ENCODE measurements at places on chromosomes 12 and 14.

- no peaks in the 10 kb centered on the region for H3K36me3 ChIP-seq
- DNase-seq = no peak
- H3K4me1 ChIP-seq = peaks cover 26% of the 10 kb centered on the region
- peak within 1 kb of the TSS; percentile 99 for H3K27ac ChIP-seq
- peak within 1 kb of the TSS; percentile 36 for H3K4me3 ChIP-seq
- H3K27me3 ChIP-seq = no peaks in the 10 kb centered on the region
Observed at GRCh38 chr12:124566997-124567672, at the start of gene NCOR2. NCOR2 (minus strand) TSS chr12:124567612; CDS start chr12:124495251, 72,361 bp downstream.

DNA sequence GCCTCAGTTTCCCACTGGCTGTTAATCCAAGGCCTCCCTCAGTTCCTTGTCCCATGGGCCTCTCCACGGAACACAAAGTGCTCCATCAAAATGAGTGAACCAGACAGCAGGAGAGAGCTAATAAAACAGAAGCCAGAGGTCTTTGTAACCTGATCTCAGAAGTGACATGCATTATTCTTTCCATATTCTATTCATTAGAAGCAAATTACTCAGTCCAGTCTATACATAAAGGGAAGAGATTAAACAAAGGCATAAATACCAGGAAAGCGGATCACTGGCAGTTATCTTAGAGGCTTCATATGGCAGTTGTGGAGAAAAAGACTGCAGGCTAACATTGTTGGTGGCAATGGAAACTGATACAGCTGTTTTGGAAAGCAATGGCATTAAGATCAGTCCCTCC, 170.6 kb upstream of the GARIN6 start:
- no peaks in the 10 kb centered on the region for H3K36me3 ChIP-seq
- H3K27me3 ChIP-seq = no peaks in the 10 kb centered on the region
- no peak for DNase-seq
- H3K4me1 ChIP-seq = no peaks in the 10 kb centered on the region

GRCh38 chr14:78509516-78509915, 339.3 kb downstream of the NRXN3 start:
- no peak for DNase-seq
- no peaks in the 10 kb centered on the region for H3K36me3 ChIP-seq
- no peaks in the 10 kb centered on the region for H3K4me1 ChIP-seq
- H3K4me3 ChIP-seq = no peak overlapping the region
- H3K27me3 ChIP-seq = no peaks in the 10 kb centered on the region
- H3K27ac ChIP-seq = no peak overlapping the region

- H3K36me3 ChIP-seq = no peaks in the 10 kb centered on the region
- DNase-seq = no peak
- H3K4me3 ChIP-seq = no peak overlapping the region
- H3K27ac ChIP-seq = no peak overlapping the region
Observed at GRCh38 chr14:50619569-50620141, 48.5 kb downstream of the SAV1 start.

Data from heart left ventricle (tissue), 16 donors.